PC-3 (cell line): ENCODE measurements at places on chromosomes 7 and 10.
A peak's percentile ranks its signal among the peaks of the same experiment; 100 is the strongest.

GRCh38 chr10:91206427-91206826 lies 14.0 kb upstream of the PCGF5 start:
- DNase-seq = no peak

DNA sequence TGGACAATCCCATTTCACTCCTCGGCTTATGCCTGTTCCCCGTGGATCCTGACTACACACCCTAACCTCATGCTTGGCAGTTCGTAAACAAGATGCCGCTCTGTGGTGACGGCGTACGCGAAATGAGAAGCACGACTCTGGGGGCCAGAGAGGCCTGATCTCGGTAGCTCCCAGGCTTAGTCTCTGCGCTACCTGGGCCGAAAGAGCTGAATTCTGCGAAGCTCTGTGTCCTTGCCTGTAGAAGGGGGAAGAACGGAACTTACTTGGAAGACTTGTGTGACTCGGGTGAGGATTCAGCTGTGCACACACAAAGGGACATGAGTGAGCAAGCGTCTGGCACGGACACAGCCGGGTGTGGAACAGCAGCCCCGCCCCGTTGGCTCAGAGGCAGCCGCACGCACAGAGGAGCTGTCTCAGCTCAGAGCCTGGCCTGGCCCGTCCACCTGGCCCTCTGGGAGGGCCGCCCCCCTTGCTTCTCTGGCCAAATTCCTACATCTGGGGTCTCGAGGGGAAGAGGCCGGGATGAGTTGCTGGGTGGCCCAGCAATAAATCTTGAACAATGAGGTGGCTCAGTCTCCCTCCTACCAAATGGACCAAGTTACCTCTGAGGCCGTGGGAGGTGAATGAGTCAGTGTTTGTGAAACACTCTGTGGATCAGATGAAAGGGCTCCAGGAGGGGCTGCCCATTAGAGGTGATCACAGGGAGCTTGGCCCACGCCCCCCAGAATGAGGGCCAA lies 83.8 kb downstream of the PDGFA start:
- peak; percentile 82 for DNase-seq

GRCh38 chr10:108454224-108454623 lies 1289.7 kb upstream of the SORCS1 start:
- no peak for DNase-seq

- no peak for DNase-seq
Observed at GRCh38 chr7:30474893-30475292, 3.7 kb downstream of the NOD1 start.

DNA sequence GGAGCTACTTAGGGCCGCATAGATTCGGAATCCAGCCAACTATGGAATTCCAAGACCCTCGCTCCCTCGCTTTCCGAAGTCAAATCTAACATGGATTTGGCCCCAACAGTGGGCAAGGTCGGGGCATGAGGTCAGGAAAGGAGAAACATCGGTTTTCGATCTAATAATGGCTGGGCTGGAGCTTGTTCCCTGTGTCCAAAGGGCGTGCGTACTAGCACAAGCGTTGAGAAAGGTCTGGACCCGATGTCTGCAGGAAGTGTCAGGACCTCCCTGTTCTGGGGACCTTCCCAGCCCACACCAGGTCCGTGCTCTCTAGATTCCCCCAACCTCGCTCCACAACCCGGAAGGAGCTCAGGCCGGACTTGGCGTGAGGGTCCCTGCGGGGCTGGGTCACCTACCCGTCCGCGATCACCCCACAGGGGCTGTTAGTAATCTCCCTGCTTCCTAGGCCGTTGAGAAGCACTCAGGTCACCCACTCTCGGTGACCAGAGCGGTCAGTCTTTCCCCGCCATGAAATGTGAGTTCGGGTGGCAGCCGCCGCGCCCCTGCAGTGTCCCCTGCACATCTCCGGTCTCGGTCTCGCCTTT lies 4.8 kb downstream of the FEZF1 start:
- DNase-seq = no peak

DNA sequence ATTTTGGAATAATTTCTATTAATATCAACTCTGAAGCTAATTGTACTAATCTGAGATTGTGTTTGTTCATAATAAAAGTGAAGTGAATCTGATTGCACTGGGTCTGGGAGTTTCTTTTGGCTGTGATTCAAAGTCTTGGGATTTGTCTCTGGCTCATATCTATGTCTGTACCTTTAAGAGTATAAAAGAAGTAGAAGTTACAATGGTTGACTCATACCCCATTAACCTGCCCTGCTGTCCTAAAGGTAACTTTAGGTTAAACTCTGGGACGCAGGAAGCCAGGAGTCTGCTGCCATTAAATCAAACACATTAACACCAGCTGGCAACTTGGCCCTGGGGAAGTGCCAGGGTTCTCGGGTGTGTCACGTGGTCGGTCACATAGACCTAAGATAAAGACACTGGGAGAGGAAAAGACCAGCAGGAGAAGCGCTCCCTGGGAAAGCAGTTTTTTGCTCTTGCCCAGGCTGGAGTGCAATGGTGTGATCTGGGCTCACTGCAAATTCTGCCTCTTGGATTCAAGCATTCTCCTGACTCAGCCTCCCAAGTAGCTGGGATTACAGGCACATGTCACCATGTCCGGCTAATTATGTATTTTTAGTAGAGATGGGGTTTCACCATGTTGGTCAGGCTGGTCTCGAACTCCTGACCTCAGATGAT lies 17.8 kb downstream of the SCD start:
- DNase-seq = peak; percentile 86

DNA sequence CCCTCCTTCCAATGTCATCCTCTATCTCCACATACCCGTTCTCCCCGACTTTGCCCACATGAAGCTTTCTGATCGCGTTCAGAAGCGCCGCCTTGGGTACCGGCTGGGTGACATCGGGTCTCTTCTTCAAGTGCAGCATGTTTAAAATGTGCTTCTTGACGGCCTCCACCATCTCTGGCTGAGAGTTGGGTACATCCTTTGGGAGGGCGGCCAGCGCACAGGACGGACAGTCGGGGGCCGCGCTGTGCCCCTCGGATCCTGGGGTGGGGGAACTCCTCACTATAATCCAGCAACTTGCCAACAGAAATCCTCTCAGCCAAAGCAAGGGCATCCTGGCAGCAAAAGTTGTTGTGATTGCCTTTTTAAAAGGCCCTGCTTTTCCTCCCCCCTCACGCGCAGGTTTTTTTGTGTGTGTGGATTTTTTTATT lies 2.8 kb downstream of the INHBA start:
- no peak for DNase-seq
